ENCODE measurements at places on chromosomes 12 and 14.

DNA sequence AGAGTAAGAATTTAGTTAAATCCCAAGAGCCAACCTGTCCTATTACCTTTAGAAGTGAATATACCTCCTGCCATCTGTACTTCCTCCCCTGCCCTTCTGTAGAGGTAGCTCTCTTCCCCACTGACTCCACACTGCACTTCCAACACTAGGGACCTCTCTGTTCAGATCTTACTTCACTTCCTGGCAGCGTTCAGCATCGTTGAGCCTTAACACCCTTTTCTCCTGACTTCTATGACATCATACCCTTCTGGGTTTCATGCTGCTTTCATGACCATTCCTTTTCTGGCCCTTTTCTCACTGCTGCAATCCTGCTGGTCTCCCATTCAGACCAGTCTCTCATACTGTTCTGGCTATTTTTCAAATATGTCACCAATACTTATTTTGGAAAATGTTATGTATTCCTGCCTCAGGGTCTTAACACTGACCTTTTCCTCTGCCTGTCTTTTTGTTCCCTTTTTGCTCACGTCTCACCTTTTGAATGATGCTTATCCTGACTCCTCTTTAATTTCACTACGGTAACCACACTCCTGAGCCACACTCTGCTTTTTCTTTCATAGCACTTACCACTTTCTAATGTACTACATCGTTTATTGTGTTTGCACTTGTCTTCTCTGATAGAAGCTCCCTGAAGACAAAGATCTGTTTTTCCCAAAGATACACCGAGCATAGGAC is 67.6 kb downstream of the PLEKHA5 start:
- DNase-seq, result no peak

DNA sequence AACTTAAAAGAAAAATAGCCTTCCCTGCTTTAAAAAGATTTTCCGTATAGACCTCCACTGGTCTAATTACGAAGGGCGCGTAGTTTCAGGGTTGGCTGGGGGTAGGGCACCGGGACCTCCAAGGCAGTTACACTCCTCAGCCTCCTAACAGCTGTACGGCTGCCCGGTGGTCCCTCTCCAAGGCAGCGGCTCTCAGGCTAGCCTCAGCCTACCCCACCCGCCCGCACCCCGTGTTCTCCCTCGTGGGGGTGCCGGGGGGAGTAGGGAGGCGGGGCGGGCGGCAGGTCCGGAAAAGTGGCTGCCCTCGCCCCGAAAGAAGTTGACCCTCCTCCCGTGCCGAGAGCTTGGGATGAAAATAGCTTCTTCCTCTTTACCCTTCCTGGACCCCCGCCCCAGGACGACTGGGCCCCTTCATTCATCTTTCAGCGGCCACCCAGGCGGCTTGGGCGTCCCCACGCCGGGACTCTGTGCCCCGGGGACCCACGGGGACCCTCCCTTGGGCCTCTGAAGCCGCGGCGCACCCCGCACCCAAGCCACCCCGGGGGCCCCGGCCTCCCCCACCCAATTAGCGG is 991 bp upstream of the RCOR1 start:
- peak; percentile 12 for DNase-seq

DNA sequence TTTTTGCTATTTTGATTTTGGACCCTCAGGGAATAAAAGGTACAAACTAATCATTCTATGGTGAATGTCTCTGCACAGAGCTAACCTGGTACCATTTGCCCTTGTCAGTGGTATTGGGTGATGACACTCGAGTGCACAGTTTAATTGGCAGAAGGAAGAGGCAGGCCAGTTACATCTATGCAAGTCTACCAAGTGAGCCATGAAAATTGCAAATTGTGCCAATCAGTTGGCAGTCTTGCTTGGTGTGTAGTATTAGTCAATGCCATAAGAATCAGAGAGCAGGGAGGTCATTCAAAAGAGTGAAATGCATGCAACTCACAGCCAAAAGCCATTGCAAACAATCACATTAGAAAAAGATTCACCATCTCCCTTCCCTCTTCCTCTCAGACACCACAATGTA is 479.6 kb downstream of the ADAMTS20 start:
- DNase-seq, result no peak

- no peak for DNase-seq
Observed at GRCh38 chr14:81009346-81009745, 53.9 kb downstream of the TSHR start.

DNA sequence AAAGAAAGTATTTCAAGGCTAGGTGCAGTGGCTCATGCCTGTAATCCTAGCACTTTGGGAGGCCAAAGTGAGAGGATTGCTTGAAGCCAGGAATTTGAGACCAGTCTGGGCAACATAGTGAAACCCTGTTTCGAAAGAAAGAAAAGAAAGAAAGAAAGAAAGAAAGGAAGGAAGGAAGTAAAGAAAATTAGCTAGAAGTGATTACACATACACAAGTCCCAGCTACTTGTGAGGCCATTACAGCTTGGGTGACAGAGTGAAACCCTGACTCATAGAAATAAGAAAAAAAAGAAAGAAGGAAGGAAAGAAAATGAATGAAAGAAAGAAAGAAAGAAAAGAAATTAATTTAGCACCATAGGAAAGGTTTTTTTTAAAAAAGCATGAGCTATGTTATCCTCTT is 33.3 kb upstream of the PPP1CC start:
- DNase-seq, result no peak

DNA sequence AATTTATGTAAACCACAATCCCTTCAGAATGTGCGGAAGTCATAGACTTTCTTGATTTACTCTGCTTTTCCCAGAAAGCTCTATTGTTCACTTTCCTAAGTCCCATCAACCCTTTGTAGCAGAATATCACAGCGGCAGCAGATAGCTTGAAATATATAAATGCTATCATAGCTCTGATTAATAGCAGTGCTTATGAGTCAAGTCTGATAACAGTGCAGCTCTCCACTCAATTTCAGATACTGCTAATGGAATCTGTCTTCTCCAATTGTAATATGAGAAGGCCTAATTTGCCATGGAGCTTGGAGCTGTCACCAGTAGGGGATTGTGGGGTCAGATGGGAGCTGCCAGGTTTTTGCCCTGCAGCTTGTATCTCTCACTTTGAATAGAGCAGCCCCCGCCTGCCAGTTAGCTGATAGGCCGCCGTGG is 10.9 kb downstream of the TMEM260 start:
- no peak for DNase-seq

DNA sequence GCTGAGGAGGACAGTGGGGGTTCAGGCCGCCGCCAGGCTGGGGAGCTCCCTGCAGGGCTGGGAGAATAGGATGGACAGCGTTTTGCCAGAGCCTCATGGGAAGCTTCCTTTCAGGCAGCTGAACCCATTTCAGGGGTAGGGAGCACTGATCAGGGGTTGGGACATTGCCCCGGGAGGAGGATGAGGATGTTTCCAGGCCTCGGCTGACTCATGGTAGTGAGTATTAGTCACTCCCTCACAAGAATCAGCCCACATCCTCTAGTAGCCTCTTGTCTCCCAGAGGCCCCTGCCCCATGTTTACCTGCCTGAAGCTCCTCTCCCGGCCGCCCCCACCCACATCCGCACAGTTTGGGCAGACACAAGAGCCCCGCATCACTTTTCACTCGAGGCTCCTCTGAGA is 89.8 kb downstream of the ZFP36L1 start:
- peak; percentile 6 for DNase-seq

GRCh38 chr12:116484807-116485206 is 74.4 kb upstream of the MAP1LC3B2 start:
- no peak for DNase-seq

- no peak for DNase-seq
Observed at GRCh38 chr14:81605660-81606059, 72.0 kb upstream of the SEL1L start.

- no peak for DNase-seq
Observed at GRCh38 chr12:19792028-19792427, 352.7 kb downstream of the AEBP2 start.

DNA sequence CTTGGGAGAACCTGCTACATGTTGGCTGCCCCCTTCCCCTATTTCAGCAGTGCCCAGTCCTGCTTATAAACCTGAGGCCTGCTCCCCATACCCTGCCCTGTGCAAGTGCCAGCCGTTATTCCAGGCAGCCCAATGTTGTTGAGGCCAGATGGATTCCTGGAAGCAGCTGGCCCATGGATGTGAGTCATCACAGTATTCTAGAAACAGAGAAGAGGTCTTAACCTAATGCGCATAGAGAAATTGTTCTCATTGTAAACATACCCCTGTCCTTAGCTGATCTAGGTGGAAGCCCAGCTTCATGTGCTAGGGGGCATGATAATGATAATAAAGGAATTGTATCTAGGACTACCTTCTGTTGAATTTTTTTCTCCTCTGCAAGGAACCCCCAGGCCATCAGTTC is 69.7 kb downstream of the TSPAN11 start:
- DNase-seq, result no peak

DNA sequence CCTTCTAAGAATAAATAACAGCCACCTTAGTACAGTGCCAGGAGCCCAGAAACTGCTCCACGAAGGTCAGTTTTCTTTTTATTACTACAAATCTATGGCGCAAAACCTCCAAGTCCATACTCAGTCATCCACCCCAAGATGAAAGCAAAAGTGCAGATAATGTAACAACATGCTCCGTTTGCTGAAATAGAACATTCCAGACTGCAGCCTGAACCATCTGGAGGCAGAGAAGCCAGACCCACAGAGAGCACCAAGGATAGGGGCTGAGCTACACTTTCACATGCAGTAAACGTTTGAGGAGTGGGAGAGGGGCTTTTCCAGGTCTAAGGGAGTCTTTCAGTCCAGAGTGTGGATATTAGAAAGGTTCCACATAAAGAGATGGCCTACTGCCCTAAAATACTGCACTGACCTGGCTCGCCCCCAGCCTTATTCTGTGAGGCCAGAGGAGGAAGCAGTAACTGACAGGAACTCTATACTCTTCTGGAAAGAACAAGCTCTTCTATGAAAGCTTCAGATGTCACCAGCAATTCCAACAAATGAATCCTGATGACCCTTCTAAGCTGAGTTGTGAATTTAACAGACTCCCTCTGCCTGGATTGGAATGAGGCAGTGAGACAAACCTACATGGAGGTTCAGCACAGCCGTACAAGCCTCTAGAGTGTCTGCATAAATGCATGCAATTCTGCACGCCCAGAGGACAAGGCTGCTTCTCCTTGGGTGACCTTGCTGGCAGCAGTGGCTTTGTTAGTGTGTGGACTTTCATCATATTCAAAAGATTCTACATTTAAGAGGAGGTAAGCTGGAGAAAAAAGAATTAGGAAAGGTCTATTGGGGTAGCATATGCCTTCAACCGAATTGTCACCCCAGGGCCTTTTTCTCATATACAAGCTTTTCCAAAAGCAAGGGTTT is 153.9 kb upstream of the EGLN3 start:
- no peak for DNase-seq

- no peak for DNase-seq
Observed at GRCh38 chr12:42541965-42542364, 47.6 kb downstream of the PRICKLE1 start.

- DNase-seq, result no peak
Observed at GRCh38 chr14:97116546-97116945, 319.4 kb downstream of the VRK1 start.

DNA sequence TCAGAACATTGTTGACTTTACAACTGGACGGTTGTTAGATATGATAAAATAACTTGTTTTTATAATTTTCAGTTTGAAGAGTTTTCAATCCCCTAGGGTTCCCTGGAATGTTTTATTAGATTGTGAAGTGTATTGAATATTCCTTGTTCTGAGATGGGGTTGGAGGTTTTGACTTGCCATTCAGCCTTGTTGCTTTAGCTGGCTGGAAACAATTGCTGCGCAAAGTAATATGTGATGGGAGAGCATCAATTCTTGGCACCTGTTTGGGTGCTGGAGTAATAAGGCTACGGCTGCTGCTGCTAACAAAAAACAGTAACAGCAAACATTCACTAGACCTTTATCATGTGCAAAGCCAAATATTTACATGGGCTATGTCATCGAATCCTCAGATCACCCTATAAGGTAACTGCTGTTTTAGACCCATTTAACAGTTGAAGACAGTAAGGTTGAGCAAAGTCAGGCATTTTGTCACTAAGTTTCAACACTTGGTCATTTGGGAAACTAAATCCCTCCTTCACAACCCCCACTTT is 241.0 kb upstream of the TBX3 start:
- DNase-seq, result no peak

- DNase-seq, result no peak
Observed at GRCh38 chr14:94476023-94476422, at the start of gene SERPINA9. SERPINA9 (minus strand) TSS chr14:94476197; CDS start chr14:94469840, 6,357 bp downstream.

DNA sequence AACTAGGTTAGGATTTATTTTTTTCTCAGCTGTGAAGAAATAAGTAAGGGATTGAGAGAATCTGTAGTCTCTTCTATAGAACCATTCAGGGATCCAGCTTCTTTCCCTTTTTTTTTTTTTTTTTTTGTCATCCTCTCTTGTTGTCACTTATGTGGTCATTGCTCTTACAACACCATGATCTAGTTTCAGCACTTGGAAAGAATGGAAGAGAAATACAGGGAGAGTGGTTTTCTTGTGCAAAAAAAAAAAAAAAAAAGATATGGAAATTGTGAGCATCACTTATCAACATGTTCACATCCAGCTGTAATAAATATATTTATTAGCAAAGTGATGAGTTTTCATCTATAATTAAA is 599.3 kb downstream of the SLC6A15 start:
- DNase-seq, result no peak

DNA sequence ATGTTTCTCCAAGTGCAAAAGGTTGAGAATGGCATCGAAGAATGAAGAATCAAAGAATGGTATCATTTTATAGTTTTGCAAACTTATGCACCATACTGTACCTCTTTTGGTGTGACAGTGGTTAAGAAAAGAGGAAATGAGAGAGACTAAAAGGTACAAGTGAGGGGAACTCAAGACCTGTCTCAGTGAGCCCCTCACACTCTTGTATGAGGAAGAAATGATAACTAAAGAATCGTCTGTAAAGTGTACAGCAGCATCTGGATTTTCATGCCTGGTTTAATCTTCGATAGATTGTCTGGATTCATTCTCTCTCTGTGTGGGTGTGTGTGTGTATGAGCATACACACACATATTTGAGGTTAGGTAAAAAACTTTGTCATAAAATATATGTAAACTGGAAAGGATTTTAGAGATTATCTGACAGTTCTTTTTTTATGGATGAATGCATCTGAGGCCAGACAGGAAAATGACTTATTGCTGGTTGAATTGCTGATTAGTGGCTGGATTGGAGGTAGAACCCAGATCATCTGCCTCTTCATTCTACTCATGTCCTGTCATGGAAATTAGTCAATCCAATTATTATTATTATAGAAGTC is 16.0 kb upstream of the SLC38A2 start:
- no peak for DNase-seq

GRCh38 chr14:52663850-52664249 is 31.5 kb downstream of the ERO1A start:
- no peak for DNase-seq

GRCh38 chr12:28014196-28014595 is 41.7 kb upstream of the PTHLH start:
- no peak for DNase-seq

GRCh38 chr12:2957816-2958431 is 1.3 kb upstream of the TEAD4 start:
- no peak for DNase-seq

GRCh38 chr12:10584415-10584814 is 29.0 kb downstream of the MAGOHB start:
- no peak for DNase-seq

DNA sequence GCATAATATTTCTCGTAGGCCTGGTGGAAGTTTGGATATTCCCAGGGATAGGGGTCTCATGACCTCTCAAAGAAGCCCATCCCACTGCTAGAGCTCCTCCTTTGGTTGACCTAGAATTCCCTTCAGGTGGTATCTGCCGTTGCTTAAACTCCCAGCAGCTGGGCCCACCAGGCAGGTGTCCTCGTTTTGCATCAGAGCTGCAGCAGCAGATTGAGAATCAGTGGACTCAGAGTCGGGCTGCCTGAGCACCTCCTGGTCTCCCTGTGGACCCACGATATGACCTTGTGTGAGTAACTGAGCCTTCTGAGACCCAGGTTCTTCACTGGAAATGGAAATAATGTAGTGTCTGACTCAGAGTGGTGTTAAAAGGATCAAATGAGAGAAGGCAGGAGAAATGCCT is 132.7 kb downstream of the PAPOLA start:
- no peak for DNase-seq
